ENCODE measurements at places on chromosomes 3 and 15. TPM values are rescaled to one million over a fixed set of nuclear protein-coding genes. Genes with fewer than 3 reads are reported as not detected.

AMIGO3 gene
- total RNA-seq, result not detected

GRCh38 chr15:27826902-27827714 is 272.0 kb downstream of the OCA2 start:
- H3K27me3 ChIP-seq, result no peaks in the 10 kb centered on the region
- no peak overlapping the region for H3K27ac ChIP-seq
- DNase-seq, result no peak
- H3K4me1 ChIP-seq, result no peaks in the 10 kb centered on the region
- H3K4me3 ChIP-seq, result no peak overlapping the region

GRCh38 chr3:36698314-36698713 is 66.0 kb downstream of the DCLK3 start:
- H3K4me1 ChIP-seq, result no peaks in the 10 kb centered on the region
- DNase-seq, result no peak
- H3K27me3 ChIP-seq, result no peaks in the 10 kb centered on the region
- no peak overlapping the region for H3K27ac ChIP-seq
- no peak overlapping the region for H3K4me3 ChIP-seq
- H3K36me3 ChIP-seq, result no peaks in the 10 kb centered on the region

- no peak overlapping the region for H3K27ac ChIP-seq
- H3K27me3 ChIP-seq, result peaks cover 11% of the 10 kb centered on the region
- H3K36me3 ChIP-seq, result no peaks in the 10 kb centered on the region
- no peak for DNase-seq
Measured at GRCh38 chr3:136804141-136804540, 14.8 kb upstream of the SLC35G2 start.

GRCh38 chr3:123385001-123385401 is 63.9 kb downstream of the ADCY5 start:
- no peak for DNase-seq
- no peak overlapping the region for H3K27ac ChIP-seq
- peaks cover 2% of the 10 kb centered on the region for H3K27me3 ChIP-seq
- H3K4me1 ChIP-seq, result no peaks in the 10 kb centered on the region
- no peaks in the 10 kb centered on the region for H3K36me3 ChIP-seq

DNA sequence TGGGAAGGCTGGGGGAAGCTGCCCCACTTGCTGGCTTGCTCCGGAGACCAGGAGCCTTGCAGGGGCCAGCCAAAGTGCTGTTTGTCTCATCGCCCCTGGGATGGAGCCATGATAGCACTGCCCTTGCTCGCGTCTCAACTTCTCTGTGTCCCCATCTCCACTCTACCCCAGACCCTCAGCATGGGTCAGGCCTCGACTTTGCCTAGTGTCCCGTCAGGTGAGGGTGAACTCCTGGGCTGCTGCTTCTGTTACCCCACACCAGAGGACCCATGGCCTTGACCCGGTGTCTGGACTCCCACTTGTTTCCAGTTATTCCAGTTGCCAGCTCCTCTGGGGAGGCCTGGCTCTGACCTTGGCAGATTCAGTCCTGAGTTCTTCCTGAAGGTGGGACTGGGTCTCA is 36.5 kb upstream of the DUSP7 start:
- H3K4me1 ChIP-seq, result peaks cover under 1% of the 10 kb centered on the region
- no peak overlapping the region for H3K4me3 ChIP-seq
- no peak for DNase-seq
- H3K27me3 ChIP-seq, result no peaks in the 10 kb centered on the region
- peaks cover 7% of the 10 kb centered on the region for H3K36me3 ChIP-seq

GRCh38 chr15:57820119-57820518 is 113.6 kb downstream of the POLR2M start:
- no peak overlapping the region for H3K27ac ChIP-seq
- no peak overlapping the region for H3K4me3 ChIP-seq
- no peaks in the 10 kb centered on the region for H3K4me1 ChIP-seq

DNA sequence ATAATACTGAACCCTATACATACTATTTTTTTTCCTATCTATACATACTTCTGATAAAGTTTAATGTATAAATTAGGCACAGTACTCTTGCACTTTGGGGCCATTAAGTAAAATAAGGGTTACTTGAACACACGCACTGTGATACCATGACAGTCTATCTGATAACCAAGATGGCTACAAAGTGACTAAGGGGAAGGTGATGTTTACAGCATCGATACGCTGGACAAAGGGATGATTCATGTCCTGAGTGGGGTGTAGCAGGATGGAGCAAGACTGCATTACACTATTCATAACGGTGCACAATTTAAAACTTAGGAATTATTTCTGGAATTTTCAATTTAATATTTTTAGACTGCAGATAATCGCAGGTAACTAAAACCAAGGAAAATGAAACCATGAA is 30.0 kb upstream of the SLC2A2 start:
- peaks cover 3% of the 10 kb centered on the region for H3K36me3 ChIP-seq
- no peak overlapping the region for H3K4me3 ChIP-seq
- peaks cover 2% of the 10 kb centered on the region for H3K27me3 ChIP-seq
- no peak overlapping the region for H3K27ac ChIP-seq
- DNase-seq, result no peak
- no peaks in the 10 kb centered on the region for H3K4me1 ChIP-seq

- H3K27me3 ChIP-seq, result no peaks in the 10 kb centered on the region
- peaks cover 24% of the 10 kb centered on the region for H3K4me1 ChIP-seq
- peak overlapping the region; percentile 67 for H3K27ac ChIP-seq
- H3K4me3 ChIP-seq, result no peak overlapping the region
- H3K36me3 ChIP-seq, result no peaks in the 10 kb centered on the region
Measured at GRCh38 chr3:112013058-112013783, 14.5 kb downstream of the TAGLN3 start.

DNA sequence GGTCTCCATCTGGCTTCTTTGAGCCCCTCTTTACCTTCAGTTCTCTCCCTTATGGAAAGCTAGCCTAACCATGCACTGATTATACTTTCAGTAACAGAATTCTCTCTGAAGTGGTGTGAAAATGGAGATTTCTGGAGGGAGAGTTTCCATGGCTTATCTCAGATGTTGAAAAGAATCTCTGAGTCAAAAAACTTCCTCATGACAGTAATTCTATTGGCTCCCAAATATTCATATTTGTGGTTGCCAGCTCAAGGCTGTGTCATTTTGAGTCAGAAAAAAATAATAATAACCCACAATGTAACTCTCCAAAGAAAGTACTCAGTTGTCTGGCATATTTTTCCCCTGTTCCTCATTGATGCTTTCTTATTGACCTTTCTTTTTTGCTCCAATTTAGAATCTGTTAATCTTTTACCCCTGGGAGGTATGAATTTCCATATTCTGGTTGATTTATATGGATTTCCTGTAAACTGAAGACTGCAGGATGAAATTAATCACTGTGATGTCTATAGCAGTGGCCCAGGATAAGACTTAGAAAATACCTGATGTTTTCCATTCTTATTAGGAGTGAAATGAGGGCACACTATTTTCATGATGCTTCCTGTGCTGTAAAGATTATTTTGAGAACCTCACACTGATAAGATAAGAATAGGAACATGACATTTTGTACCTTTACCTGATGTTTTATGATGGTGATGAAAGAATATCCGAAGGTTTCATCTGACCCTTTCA is 149.5 kb upstream of the EPHA3 start:
- H3K27me3 ChIP-seq, result no peaks in the 10 kb centered on the region
- no peaks in the 10 kb centered on the region for H3K36me3 ChIP-seq
- no peaks in the 10 kb centered on the region for H3K4me1 ChIP-seq
- no peak for DNase-seq
- no peak overlapping the region for H3K4me3 ChIP-seq

GRCh38 chr15:38651328-38652038 is 86.9 kb upstream of the RASGRP1 start:
- peak overlapping the region; percentile 75 for H3K4me3 ChIP-seq
- H3K4me1 ChIP-seq, result peaks cover 77% of the 10 kb centered on the region
- no peaks in the 10 kb centered on the region for H3K27me3 ChIP-seq
- peak; percentile 56 for DNase-seq

- H3K4me1 ChIP-seq, result no peaks in the 10 kb centered on the region
- no peaks in the 10 kb centered on the region for H3K36me3 ChIP-seq
- peaks cover 2% of the 10 kb centered on the region for H3K27me3 ChIP-seq
- no peak overlapping the region for H3K27ac ChIP-seq
- no peak overlapping the region for H3K4me3 ChIP-seq
- DNase-seq, result no peak
Measured at GRCh38 chr15:81221449-81221848, 24.8 kb downstream of the IL16 start.
